ENCODE measurements at places on chromosomes 13 and 19.

- no peak for DNase-seq
Observed at GRCh38 chr19:56138069-56138468, 3.0 kb upstream of the ZNF444 start.

DNA sequence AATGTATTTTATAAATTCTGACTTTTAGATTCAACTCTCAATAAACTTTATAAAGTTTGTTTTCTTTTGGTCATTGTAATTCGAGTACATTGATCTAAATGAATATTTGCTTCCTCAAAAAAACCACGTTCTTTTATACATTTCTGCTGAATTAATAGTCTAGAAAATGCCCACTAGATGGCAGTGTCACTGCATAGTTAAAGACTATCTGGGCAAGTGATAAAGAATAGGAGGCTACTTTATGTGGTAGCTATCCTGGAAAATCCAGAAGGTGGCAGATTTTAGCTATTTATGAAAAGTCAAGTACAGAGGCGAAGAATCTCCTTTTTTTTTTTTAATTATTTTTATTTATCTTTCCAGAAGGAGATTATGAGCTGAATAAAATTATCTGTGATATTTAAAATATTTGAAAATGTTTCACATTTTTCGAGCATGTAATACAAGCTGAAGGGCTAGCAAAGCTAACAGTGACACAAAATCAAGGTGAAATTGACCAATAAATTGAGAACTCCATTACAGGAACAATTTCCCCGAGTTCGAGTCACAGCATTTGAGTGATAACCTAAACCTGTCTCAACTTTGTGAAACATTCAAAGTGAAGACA lies 221.8 kb downstream of the OLFM4 start:
- no peak for DNase-seq

DNA sequence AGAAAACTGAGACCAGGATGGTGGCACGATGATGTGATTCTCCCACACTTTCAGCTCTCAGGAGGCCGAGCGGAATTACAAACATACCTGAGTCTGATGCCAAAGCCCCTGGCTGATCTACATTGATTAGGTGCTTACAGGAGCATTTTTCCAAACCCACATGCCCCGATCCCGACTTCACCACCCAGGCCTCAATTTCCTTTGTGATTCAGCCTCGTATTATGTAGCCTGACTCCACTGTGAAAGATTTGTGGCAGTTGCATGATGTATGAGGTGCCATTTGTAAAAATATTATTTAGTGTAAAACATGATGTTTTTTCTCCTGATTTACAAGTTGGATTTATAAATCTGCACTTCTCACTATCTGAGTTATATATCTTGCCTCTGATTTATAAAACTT lies 118.0 kb downstream of the TSHZ3 start:
- DNase-seq = no peak

DNA sequence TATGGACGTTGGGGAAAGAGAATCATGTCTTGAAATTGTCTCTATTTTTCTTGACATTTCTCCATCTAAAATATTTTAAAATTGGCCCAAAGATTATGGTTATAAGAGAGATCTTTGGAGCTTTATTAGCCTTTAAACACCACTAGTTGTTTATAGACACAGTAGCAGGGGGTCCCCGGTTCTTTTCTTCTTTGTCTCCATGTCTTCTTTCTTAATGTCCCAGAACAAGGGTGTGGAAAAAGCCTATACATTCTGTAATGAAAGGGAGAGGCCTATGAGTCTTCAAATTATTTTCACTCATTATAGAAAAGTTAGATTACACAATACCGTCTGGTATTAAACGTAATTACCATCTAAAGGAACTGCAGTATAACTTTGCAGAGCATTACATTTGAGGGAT lies 300.0 kb downstream of the NALCN start:
- no peak for DNase-seq

- DNase-seq = no peak
Observed at GRCh38 chr19:50649433-50650391, at the start of gene C19orf81. Gene C19orf81, plus strand, starts transcription at chr19:50649445. Its CDS starts 0 bp downstream, at chr19:50649445.

DNA sequence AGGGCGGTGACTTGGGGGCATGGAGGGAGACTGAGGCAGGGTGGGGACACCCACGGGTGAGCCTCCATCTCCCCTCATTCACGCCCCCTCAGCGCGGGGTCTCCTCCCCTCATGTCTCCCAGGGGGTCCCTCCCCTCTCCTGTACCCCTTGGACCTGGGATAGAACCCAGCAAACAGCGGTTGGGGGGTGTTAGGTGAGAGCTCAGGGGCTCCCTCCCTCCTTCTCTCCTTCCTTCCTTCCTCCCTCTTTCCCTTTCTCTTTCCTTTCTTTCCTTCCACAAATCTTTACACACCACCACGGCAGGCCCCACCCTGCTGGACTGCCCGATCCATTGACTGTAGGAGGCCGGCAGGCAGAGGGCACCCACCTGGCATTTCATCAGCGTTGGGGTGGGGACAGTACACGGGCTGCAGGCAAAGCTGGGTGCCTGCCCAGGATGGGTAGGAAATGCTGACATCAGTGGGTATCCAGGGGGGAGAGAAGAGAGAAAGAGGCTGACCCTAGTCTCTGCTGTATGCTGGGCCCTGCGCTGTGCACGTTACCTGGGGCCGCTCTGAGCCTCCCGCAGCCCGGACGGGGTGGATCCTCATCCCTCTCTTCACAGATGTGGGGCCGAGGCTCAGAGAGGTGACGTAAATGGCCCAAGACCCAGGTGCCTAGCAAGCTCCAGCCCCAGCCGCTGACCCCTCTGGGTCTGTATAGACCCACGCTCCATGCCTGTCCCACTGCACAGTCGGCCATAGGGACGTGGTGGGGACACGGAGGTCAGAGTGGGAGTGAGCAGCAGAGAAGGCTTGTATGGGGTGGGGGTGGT lies 3.5 kb downstream of the SSC5D start:
- no peak for DNase-seq

DNA sequence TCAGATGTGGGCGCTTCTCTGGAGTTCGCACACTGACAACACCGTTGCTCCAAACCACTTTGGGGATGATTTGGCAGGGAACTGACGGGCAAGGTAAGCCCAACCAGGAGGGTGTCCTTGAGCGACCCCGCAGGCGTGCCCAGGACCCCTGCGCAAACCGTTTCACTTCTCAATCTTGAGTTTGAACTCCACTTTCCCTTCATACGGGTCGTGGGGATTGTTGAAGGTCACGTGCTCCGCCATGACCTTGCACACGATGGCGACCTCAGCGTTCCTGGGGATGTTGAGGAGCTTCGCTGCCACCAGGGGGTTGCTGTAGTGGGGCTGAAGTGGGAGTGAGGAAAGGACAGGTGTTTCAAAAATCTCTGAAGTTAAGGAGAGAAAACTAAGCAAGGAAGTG lies 8.8 kb downstream of the ATP4B start:
- DNase-seq = no peak

DNA sequence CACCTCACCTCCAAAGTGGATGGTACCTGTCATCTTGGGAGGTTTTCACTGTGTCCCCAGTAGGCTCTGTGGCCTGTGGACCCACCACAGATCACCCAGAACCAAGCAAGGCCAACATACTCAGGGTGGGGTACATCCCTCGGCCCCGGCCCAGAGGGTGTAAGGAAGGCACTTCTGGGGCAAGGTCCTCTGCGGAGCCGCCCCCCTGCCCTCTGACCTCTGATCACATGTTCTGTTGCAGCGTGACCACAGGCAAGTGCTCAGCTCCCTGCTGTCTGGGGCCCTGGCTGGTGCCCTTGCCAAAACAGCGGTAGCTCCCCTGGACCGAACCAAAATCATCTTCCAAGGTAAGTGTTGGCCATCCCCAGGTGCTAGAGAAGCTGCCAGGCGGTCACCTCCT lies 36.7 kb downstream of the TMEM161A start:
- no peak for DNase-seq

GRCh38 chr13:48636550-48636949 lies 17.2 kb upstream of the CYSLTR2 start:
- DNase-seq = no peak

- no peak for DNase-seq
Observed at GRCh38 chr13:107322228-107322627, 754.3 kb upstream of the ARGLU1 start.

- no peak for DNase-seq
Observed at GRCh38 chr19:48629599-48630295, 7.4 kb downstream of the DBP start.

GRCh38 chr13:22789027-22789593 lies 391.7 kb upstream of the SGCG start:
- no peak for DNase-seq

DNA sequence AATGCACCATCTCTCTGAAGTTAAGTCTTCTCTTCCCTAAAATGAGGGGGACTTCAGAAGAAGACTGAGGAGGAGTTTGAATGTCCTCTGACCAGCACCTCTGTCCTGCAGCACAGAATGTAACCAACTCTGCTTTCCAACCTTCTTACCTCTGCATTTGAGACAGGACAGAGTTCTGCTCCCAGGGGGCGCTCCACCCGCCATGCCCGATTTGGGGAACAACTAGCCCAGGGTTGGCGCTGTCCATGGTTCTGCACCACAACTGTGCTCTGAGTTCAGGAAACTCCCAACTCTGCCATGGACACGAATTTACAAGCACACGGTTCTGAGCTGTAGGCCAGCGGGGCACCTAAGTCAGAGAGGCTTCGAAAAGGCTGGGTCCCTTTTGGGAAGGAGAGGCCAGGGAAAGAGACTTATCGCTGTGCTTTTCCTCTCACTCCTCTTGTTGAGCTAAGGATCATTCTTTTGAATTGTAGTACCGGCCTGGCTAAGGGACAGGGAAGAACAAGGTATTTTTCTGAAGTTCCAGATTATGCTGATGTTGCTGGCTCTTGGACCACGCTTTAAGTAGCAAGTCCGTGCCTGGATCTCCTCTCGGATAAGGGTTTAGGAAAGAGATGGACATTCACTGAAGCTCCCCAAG lies 22.2 kb downstream of the SIGLEC5 start:
- peak; percentile 57 for DNase-seq

GRCh38 chr13:106382534-106382933 lies 152.9 kb downstream of the EFNB2 start:
- no peak for DNase-seq

DNA sequence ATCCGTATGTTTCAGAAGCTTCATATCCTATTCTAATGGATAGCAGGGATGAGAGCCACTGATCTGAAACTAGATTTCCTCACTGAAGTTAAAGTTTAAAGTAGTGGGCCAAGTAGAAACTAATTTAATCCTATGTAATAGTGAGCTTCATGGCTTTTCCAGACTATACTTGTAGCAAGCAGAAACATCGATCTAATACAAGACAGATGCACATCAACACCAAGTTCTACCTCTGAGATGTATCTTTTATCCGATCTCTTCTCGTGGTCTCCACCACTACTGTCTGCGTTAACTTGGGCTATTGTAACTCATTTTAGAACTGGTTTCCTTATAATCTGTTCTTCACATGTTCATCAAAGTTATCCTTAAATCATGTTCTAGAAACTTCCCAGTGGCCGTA lies 3.1 kb downstream of the ERCC5 start:
- DNase-seq = no peak

GRCh38 chr19:41355035-41355434 lies 1.3 kb upstream of the TGFB1 start:
- DNase-seq = no peak

- no peak for DNase-seq
Observed at GRCh38 chr19:34314437-34315313, 50.3 kb upstream of the GPI start.

DNA sequence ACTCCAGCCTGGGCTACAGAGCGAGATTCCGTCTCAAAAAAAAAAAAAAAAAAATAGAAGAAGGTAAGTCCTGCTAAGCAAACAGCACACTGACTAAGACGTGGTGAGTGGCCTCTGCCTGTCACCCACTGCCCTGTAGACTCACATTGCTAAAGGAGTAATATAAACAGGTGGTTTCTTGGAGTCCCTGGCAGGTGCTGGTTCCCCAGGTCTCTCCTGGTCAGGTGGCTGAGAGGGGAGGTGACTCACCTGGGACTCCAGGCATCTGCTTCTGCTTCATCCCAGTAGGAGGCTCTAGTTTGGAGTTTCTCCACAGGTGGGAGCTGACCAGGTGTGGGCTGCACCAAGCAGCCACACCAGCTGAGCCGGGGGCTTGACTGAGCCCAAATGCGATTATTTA lies at the start of gene OR10H1:
Gene OR10H1, minus strand, starts transcription at position 359 of the 400 bp plus-strand sequence. CDS start 7,627 bp downstream, outside the sequence.
- DNase-seq = no peak

GRCh38 chr13:21837841-21838551 lies 167.1 kb downstream of the FGF9 start:
- no peak for DNase-seq

- DNase-seq = peak; percentile 56
Observed at GRCh38 chr19:57099199-57099661, 20.6 kb upstream of the USP29 start.

DNA sequence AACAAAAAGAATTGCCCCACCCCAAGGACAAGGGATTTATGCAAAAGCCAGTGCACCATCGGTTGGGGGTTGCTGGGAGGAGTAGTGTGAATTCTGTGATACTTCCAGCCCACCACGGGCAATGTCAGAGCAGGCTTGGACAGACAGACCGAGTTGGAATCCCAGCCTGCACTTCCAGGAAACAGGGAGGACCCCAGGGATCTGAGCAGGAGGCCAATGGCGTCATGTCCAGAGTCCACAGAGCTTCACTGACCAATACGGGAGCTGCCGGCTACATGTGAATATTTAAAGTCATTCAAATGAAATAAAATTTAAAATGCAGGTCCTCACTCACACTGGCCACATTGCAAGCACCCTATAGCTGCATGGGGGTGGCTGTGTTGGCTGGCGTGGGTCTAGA lies 10.9 kb downstream of the ZNRF4 start:
- DNase-seq = no peak

DNA sequence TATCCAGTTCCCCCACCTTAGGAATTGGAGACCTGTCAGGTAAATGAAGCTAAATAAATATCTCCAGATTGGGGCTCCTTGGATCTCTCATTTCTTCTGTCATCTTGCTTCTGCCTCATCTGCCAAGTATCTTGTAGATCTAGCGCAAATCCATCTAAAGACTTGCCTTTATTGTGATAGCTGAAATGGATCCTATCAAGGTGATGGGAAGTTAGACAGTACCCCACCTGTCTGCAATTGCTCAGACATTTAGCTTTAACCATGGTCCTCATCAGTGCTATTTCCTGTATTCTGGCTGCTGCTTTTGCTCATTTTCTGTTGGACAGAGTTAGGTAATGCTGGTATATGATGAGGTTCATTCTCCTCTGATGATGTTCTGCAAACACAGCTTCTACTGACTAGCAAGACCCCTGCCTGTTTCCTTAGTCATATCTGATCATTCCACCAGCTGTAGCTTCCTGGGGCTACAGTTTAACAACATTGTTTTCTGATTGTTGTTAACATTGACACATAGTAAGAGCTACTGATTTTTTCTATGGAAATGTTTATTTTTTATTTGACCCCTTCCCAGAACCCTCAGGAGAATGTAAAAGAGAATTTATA lies 340.0 kb downstream of the DCT start:
- no peak for DNase-seq
